Gastroesophageal sphincter (tissue), 4 donors: ENCODE measurements at places on chromosomes 16 and 17.

DNA sequence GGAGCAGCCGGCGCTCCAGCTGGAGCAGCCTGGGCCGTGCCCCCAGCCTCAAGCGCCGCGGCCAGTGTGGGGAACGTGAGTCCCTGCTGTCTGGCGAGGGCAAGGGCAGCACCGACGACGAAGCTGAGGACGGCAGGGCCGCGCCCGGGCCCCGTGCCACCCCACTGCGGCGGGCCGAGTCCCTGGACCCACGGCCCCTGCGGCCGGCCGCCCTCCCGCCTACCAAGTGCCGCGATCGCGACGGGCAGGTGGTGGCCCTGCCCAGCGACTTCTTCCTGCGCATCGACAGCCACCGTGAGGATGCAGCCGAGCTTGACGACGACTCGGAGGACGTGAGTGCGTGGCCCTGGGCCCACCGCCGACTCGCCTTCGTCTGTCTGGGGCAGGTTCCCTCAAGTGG, 16.0 kb downstream of the TPSG1 start:
- ATAC-seq: no peak

GRCh38 chr17:51398687-51399086, 138.3 kb downstream of the UTP18 start:
- ATAC-seq: no peak

- no peak for ATAC-seq
Measured at GRCh38 chr17:6408276-6408675, 26.6 kb downstream of the AIPL1 start.

DNA sequence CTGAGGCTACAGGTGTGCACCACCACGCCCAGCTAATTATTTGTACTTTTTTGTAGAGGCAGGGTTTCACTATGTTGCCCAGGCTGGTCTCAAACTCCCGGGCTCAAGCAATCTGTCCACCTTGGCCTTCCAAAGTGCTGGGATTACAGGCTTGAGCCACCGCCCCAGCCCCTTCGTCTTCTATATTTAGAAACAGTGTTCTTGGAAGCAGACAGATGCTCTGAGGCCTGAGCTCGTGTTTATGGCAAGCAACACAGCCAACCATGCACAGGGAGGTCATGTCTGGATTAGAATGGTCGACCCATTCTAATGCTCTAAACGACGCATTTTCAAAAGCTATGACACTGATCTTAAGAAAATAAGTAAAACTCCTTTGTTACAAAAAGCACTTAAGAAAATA, 16.6 kb downstream of the TMEM204 start:
- ATAC-seq: no peak

GRCh38 chr16:75044800-75045361, 46.1 kb downstream of the ZNRF1 start:
- peak; percentile 76 for ATAC-seq

DNA sequence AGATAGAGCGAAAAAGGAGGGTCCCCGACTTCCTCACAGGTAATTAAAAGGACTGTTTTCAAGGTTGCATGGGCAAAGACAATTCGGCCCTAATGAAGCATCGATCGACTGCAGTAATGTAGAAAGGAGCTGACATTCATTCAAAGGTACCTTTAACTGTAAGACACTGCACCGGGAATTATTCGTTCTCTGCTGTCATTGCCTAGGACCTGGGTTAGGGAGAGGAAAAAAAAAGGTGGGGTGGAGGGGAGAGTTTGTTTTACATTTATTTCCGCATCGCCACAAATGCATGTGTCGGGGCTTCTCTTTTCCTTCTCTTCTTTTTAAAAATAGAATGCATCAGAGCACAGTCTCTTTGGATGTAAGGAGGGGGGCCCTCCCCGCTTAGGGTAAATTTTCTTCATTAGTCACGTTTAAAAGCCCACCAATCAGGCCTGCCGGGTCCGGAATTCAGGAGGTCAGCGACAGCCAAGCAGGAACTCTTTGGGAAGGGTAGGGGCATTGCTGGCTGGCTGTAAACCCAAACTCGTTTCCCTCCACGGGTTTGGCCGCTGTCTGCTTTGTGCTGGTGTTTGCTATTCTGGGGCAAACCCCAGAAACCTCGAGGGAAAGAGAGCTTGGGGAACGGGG, 496.2 kb upstream of the ZFHX3 start:
- no peak for ATAC-seq

DNA sequence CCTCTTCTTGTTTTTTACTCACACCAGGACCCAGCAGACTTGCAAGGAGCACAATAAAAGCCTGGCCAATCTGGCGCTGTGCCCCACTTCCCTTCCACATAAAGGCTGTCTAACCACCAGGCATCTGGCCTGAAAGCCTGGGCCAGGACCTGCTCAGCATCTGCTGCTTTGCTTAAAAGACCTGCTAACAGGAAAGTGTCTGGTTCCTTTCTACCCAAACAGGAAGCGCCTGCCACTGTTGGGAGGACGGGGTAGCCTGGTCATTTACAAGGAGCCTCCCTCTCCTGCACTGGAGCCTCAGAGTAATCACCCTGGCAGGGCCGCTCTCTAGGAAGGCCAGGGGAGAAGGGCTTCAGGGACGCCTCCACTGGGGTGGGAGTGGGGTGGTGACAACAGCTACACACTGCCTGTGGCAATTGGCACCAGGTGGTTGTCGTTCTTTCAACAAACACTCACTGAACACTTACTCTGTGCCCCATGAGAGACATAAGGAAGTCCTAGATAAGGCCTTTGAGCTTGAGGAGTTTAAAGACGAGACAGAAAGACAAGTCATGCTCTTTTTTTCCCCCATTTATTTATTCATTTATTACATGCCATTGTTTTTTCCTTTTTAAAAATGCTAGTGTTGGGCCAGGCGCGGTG, 6.3 kb upstream of the MMP28 start:
- peak; percentile 35 for ATAC-seq

GRCh38 chr16:72961863-72962262, 86.1 kb downstream of the ZFHX3 start:
- ATAC-seq: no peak

- ATAC-seq: no peak
Measured at GRCh38 chr17:79617304-79617703, 6.5 kb upstream of the RBFOX3 start.

DNA sequence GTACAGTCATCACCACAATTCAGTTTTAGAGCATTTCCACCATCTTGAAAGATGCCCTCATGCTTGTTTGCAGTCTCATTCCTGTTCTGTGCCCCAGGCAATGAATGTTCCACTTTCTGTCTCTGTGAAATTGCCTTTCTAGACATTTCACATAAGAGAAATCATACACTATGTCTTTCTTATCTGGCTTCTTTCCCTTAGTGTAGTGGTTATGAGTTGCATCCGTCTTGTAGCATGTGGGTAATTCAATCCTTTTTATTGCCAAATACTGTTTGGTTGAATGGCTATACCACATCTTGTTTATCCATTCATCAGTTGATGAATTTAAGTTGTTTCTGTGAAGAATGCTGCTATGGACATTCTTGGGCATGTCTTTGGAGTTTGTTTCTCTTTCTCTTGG, 132.5 kb upstream of the PLCG2 start:
- ATAC-seq: no peak

DNA sequence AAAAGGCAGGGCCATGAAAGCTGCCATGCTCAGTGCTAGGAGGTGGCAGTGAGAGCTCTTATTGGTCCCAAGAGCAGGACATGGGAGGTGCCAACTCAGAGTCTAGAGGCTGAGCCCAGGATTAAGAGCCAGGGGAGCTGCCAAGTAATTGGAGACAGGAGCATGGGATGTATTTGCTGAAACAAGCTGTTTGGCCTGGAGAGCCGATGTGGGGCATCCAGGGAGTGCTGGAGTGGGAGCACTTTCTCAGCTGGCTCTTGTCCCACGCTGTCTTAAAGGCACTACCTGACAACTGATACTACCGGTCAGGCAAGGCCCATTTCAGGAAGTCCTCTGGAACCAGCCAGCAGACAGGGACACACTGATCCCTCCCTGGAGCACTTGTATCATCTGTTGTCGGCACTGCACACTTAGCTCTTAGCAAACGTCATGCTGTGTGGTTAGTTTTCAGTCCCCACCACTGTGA, 19.3 kb downstream of the ANKFN1 start:
- ATAC-seq: peak; percentile 34

DNA sequence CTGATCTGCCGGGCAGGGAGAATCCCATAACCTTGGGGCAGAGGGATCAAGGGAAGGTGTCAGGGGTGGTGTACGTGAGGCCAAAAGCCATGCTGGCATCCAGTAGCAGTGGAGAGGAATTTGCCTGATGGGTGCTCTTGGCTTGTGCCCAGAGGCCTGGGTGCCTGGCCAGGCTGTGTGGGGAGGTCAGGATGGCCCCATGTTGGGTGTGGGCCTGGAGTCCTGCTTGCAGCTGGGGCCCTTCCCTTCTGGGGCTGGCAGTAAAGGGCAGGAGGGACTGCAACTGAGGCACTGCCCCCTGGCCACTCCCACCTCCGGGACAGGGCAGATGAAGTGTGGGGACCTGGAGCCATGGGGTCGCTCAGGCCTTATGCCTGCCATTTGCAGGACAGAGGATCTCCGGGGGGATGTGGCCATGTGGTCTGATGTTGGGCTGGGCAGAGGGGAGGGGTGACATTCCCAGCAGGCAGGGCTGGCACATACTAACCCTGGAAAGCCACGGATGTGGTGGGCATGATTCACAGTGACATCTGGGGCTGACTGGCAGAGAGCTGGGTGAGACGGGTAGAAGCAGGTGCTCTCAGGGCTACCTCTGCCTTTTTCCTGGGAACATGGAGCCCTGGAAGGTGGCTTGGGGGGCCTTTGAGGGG, 3.5 kb downstream of the FMNL1 start:
- no peak for ATAC-seq

- no peak for ATAC-seq
Measured at GRCh38 chr17:47119746-47120520, 69.2 kb downstream of the CDC27 start.

DNA sequence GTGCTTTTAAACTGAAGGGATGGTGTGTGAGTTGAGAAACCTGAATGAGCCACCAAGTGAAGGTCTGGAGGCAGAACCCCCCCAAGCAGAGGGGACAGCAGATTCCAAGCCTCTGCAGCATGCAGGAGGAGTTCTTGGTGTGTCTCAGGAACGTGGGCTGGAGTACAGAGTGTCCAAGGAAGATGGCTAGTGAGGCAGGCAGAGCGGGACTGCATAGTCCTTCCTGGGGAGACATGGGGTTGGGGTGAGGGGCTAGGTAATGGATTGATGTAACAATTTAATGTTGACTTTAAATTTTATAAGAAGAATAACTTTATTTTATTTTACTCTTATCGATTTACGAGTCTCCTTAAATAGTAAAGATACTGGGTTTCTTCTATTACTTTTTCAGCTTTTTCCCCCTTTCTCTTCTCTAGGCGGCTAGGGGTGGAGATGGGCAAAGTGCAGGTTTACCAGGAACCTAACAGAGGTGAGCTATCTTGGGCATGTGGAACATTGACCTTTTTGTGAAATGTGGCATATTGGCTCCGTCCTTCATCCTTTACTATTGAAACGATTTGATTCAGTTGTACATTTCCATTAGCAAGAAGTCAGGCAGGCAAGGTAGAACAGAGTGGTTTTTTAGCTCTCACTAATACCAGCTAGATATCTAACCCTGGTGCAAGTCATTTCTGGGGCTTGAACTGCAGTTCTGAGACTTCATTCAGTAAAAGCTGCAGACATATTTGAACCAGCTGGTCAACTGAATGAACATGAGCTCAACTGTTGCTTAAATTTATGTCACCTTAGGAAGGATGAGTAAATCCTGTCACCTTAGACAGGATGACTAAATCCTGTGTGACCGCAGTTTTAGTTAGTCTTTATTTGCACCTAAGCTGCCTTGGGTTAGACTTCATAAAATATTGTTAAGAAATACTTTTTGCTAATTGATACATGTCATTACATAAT, 9.2 kb downstream of the PRPSAP2 start:
- no peak for ATAC-seq

- ATAC-seq: no peak
Measured at GRCh38 chr17:49681106-49681979, 3.4 kb upstream of the SPOP start.

- no peak for ATAC-seq
Measured at GRCh38 chr16:46895399-46896313, 11.5 kb downstream of the GPT2 start.

DNA sequence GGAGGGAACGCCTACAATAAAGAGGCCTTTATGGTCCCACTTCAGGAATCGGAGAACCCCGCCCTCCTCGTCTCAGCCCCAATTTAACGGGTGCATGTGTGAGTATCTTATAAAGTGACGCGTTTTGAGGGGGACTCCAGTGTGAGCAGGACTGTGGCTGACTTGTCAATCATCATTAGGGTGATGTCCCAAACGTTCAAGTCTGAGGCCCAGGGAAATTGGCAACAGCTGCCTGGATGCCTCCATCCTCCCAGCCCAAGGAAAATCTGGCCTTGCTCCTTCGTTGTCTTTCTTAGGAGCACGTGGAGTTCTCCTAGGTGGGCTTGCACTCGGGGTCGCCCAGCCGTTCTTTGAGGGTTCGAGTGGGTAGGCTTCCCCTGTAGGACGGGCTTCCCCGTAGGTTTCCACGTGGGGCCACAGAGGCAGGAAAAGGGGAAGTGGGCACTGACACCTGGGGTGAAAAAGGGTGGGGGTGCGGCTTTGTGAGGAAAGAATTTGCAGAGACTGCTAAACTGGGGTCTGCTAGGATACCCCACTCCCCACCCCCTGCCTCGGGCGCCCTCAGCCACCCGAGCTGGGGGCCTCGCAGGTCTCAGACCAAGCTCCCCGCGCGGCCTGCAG, 561 bp upstream of the HERPUD1 start:
- ATAC-seq: no peak
